Neural crest cell (in vitro differentiated cells): ENCODE measurements at places on chromosomes 16 and 17.

DNA sequence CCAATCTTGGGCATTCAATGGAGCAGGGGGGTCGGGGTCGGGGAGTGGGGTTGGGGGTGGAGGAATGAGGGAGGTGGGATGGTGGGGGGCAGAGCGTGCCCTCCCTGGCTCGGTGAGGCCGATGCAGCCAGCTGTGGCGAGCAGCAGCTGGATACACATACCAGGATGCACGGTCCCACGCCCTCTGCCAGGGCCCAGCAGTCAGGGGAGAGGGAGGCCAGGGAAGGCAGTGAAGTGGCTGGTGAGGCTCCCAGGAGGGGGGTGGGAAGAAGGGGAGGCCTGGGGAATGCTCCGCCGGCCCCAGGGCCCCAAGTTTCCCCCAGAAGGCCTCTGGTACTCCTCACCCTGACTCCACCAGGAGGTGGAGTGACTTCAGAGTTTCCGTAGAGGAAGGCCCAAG is 77.6 kb upstream of the LHX1 start:
- DNase-seq: no peak

GRCh38 chr17:4249452-4250029 is 14.2 kb downstream of the ANKFY1 start:
- DNase-seq: no peak

GRCh38 chr17:72850410-72851118 is 241.9 kb downstream of the SLC39A11 start:
- no peak for DNase-seq

DNA sequence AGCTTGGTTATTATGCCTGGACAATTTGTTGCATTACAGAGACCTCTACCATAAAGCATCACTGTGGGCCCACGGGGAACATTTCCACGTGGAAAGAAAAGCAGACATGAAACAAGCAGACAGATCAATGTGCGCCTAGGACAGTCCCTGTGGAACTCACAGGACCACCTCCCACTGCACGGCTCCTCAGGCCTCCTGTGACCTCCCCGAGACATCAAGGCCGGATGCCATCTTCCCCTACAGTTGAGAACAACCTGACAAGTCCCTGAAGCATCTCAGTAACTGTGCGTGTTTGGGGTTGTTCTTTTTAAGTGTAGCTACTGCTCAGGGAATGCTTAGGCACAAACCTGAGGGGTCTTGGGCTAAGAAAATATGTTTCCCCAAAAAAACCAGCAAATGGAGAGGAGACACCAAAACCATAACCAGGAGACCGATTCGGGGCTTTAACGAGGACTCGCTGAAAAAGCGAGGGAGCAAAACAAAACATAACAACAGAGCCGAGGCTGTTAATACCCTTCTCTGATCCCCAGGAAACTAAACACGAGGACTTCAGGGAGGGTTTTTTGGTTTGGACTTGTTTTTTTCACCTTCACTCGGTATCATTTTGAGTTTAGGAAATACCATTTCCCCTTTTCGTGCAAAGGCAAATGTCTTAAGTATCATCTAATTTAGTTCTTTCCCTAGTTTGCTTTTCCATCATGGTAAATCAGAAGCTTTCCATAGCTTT is 87.1 kb downstream of the CYTH1 start:
- no peak for DNase-seq

GRCh38 chr17:2175294-2175628 is 120.4 kb downstream of the HIC1 start:
- DNase-seq: no peak

- DNase-seq: no peak
These were observed 98.6 kb downstream of the GNAO1 start for GRCh38 chr16:56289862-56290261.

DNA sequence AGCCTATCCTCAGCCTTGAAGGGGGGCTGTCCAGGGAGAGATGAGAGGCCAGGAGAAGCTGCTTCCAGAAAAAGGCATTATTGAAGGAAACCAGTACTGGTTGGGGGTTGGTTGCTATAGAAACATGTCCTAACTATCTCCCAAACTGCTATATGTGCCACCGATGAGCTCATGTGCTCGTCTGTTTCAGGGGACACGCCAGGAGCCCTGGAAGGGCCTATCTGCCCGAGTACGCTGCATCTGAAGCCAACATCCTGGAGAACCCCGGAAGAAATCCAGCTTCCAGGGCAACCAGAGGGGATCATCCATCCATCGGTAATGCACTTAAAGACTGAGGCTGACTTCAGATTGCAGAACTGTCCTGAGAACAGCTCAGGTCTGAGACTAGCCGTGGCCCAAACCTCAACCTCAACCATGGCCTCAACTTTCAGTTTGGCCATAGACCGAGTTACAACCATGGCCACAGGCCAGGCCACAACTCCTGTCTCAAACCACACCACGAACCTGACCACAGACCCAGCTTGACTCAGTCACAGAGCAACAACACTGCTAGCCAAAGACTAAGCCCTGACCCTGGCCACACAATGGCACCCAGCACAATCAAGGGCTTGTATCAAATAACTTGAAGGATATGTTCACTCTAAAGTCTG is 10.2 kb downstream of the PITPNM3 start:
- DNase-seq: no peak

- no peak for DNase-seq
These were observed 698.5 kb upstream of the RBFOX1 start for GRCh38 chr16:6634151-6634550.

GRCh38 chr16:87844120-87844733 is 25.1 kb downstream of the SLC7A5 start:
- no peak for DNase-seq

DNA sequence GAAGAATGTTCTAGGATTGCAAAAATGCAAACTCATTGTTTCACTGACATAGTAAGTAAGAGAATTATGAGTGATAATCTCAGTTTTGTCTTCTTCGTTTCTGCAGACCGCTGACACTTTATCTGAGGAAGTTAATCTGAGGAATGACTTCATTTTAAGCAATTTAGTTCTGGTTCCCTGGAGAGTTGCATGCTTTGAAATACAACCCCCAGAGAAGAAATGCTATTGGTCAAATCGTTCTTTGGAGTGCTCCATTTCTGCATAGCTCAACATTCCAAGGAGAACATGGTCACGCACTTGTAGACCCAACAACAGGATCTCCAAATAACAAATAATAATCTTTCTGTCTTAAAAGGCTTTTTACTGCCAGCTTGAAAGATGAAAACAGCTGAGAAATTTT is 427.1 kb downstream of the GRIN2A start:
- DNase-seq: no peak
